ENCODE measurements at places on chromosomes 2 and 18. TPM values are rescaled to one million over a fixed set of nuclear protein-coding genes. Genes with fewer than 3 reads are reported as not detected.

The DCDC2C gene
- not detected for total RNA-seq

The THSD7B gene
- not detected for total RNA-seq

The ASB1 gene
- total RNA-seq: 28.6 TPM

The SCYGR4 gene
- total RNA-seq: not detected

The CYBRD1 gene
- 1.8 TPM for total RNA-seq

The CNTNAP5 gene
- total RNA-seq: not detected

The KLHL41 gene
- 0.35 TPM for total RNA-seq

The GKN2 gene
- not detected for total RNA-seq

The SLC11A1 gene
- 0.88 TPM for total RNA-seq

The GALNT13 gene
- total RNA-seq: 0.47 TPM

The MYL1 gene
- not detected for total RNA-seq

The LHCGR gene
- not detected for total RNA-seq

The TTL gene
- 20.2 TPM for total RNA-seq

- no peak for DNase-seq
Measured at GRCh38 chr2:194105358-194105757, 1551.7 kb upstream of the SLC39A10 start.

- DNase-seq: peak; percentile 3
Measured at GRCh38 chr2:175690113-175690837, 311.8 kb downstream of the LNPK start.

- DNase-seq: no peak
Measured at GRCh38 chr2:121128741-121129659, 156.0 kb downstream of the TFCP2L1 start.

DNA sequence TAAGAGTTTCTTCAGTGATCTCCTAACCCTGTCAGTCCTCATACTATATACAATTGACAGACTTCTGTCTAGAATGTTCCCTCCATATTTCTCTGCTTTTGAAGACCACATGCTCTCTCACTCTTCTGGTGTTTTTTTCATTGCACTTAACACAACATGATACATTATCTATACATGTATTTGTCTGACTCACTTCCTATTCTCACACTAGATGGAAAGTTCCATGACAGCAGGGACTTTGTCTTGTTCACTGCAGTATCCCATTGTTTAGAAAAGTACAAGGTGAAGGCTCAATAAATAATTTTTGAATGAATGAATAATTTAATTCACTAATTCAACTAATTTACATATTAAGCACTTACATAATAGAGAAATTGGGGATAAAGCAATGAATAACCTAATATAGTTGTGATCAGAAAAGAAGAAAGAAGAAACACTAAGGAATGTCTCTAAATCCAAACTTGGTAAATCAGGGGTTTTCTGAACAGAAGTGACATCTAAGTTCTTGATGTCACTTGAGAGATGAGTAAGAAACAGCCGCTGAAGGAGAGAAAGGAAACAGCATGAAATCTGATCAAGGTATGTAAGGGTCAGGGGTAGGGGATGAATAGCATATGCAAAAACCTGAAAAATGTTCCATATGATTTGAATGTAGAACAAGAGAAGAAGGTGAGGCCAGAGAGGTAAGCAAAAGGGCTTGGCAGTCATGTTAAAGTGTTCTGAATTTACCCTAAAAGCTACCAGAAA is 42.4 kb downstream of the MBD2 start:
- DNase-seq: no peak

DNA sequence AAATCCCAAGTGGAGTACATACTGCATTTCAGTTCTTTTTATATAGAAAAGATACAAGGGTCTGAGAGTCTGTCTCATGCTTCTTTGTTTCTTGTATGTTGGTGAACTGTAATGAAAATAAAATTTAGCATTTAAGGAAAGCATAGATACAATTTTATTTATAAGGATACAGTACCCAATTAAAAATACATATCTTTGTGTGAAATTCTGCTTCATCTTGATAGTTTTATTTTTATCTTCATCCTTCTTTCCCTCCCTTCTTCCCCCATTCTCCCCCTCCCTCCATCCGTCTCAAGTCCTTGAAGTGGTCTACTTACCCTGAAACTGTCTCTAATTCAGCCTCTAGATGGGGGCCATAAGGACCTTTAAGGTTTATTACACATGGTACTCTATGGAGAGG is 359.8 kb downstream of the CDH7 start:
- DNase-seq: no peak

DNA sequence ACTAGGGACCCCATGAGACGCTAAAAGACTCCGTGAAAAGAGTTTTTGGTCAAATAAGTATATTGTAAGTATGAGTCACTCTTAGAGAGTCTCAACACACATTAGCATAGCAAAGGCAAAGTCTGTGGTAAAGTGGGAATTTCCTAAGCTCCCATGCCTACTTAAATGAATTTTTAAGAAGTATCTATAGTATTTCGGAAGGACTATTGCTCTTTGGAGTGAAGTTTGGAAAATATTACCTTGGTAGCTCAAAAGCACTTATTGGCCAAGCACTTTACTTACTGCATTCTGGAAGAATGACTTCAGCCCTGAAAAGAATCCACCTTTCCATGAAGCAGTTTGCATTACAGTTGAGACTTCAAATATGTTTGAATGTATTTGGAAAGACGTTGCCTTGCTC is 57.1 kb downstream of the CAVIN2 start:
- no peak for DNase-seq

GRCh38 chr2:122999821-123000220 is 1025.3 kb upstream of the CNTNAP5 start:
- no peak for DNase-seq

DNA sequence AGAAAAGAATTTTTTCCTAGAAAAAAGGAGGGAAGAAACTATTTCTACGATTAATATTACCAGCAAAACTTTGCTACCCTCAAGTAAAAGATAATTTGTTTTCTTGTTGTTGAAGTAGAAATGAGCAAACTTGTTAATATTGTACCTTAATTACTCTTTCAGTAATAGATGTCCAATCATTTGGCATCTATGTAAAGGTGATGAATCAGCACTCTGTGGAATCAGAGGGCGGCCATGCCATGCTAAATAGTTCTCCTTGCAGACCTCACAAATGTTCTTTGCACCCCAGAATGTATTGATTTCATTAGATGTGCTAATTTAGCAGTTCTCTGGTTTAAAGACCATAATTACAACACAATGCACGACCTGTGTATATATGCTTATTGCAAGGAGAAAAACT is 29.1 kb upstream of the THSD7B start:
- DNase-seq: no peak

DNA sequence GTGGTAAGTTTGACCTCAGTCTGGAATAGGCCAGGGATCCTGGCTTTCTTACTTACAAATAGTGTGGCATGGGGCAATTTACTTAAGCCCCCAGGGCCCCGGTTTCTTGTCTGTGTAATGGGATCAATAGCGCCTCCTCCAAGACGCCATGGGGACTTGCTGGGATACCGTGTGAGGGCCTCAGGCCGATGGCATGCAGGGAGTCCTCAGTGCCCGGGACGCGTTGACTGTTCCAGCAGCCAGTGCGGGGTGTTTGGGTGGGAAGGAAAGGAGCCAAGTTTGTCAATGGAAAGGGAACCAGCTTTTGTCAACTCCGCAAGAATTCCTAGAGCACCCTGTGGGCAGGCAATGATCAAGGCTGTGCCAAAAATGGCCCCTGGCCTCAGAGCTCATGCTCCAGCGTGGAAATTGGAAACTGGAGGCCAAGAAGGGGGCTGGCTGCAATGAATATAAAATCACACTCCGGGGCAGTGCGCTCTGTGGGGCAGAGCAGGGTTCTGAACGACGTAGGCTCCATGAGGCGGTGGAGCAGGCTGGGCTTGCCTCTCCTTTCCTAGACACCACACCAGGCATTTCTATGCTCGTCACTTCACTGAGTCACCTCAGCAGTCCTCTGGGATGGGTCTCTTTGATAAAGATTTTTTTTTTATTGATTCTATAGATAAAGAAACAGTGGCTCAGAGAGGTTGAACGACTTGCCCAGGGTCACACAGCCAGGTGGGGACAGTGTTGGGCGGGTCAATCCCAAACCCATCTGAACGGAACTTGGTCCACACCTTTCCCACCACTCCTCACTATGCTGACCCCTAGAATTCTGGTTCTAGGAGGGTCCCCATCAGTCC is 56.7 kb upstream of the ASAP2 start:
- DNase-seq: no peak

DNA sequence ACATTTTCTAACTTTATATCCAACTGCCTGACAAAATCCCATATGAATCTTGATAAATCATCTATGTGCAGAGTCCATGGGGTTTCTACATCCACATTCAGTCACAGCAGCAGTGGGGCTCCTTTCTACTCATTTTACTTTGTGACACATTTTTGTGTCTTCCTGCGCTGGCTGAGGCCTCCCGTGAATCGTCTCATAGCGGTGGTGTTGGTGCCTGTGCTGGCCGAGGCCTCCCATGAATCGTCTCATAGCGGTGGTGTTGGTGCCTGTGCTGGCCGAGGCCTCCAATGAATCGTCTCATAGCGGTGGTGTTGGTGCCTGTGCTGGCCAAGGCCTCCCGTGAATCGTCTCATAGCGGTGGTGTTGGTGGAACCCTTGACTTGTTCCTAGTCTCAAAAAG is 17.0 kb downstream of the SNED1 start:
- no peak for DNase-seq

DNA sequence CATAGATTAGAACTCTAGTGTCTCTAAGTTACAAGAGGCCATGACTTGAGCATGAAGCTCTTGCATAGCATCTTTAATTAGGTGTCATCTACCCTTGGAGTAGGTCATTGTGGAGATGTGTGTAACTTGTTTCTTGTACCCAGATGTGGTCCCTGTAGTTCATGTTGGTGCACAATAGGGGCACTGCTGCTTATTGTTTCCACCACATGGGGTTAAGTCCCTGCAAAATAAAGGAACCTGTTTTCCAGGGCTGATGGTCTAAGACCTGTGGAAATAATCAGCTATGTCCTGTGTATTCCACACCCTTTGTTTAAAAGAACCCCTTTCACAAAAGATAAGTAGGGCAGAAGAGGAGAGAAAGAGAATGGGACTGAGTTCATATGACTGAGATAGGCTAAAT is 28.6 kb downstream of the ASXL3 start:
- no peak for DNase-seq

DNA sequence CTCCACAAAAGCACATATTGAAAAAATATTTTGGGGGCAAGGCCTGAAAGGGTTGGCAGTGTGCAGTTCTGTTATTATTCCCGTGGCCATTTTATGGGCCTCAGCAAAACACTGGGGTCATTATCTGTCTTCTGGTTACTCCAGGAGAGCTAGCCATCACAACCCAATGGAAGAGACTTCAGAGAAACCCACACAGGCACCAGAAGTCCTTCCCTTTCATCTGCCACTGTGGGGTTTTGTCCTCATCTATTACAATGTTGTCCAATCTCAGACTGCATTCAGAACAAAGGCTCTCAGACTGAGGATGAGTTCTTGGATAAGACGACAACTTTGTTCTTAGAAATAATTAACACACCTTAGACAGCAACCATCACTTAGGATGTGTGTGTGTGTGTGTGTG is 98.4 kb downstream of the PIEZO2 start:
- no peak for DNase-seq

- DNase-seq: no peak
Measured at GRCh38 chr2:174613531-174613930, 15.9 kb upstream of the WIPF1 start.

GRCh38 chr2:26382564-26382963 is 19.2 kb upstream of the DRC1 start:
- no peak for DNase-seq

- DNase-seq: no peak
Measured at GRCh38 chr2:20213651-20214565, 11.0 kb downstream of the SDC1 start.

DNA sequence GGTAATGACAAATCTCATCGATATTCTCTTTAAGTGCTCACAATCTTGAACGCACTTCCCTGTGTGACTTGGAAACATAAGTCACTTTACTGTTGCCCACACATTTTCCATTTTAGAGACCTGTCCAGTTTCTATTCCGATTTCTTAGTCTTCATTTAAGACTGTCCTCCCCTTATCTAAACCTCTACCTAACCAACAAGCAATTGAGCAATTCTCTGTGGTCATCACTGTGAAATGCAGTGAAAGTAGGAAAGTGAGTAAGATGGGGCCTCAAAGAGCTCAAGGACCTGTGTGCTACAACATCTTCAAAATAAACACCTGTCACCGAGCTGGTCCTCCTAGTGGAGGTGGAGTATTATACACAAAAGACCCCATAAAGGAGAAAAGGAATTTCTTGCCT is 184.4 kb downstream of the CNTNAP5 start:
- DNase-seq: no peak

DNA sequence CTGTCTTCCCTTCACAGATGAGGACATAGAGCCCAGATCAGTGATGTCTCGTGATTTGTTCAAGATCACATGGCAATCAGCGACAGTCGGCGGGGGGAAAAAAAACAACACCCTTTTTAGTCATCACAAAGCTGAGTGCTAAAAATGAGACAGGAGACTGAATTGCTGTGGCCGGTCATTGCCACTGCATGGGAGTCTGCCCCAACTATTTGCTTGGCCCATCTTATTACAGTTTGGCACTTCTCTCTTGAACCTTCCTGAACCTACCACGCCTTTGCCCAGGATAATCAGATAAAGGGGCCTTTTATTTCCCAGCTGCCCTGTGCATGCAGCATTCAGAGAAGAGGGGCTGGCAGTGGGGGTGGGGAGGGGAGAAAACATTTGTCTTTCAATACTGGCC is 42.7 kb downstream of the SETBP1 start:
- no peak for DNase-seq

DNA sequence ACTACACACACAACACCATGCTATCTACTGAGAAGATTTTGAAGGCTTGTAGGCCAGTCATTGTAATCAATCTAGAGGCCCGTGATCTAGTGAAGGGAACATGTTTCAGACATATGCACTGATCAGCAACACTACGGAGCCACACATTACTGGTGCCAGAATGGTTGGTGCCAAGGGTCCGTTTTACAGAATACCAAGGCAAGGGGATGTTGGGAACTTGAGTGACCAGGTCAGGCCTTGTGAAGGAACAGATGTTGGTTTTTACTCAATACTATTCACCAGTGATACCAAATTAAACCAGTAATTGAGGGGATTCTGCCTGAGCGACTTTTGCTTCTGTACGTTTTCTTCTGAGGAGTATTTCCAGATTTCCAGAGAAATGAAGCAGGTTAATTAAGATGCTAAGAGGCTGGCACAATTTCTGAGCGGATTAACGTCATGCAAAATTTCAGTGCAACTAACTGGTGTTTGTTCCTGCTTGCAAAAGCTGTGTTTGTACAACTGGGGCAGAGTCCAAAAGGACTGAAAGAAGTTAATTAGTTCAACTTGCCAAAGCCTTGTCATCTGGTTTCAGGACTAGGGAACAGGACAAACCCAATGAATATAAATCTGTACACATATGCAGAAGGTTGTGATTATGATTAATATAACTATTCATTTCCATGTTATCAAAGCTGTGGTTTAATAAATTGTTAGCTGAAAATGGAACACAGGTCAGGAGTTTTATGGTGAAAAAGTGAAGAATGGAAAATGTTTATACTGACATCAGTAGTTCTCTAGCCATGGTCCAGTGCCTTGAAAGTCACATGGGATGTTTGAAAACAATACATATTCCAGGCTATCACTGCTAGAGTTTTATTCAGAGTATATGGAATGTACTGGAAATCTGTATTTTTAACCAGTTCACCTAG is 432.1 kb upstream of the DCC start:
- no peak for DNase-seq

Data from T-cell (primary cell).